Activated gamma-delta T cell treated with Interleukin-2 at 50 U/mL for 16 hours (primary cell): ENCODE measurements at places on chromosomes 13 and 19.

- DNase-seq, result no peak
Observed at GRCh38 chr19:50233308-50233910, 30.0 kb downstream of the MYH14 start.

DNA sequence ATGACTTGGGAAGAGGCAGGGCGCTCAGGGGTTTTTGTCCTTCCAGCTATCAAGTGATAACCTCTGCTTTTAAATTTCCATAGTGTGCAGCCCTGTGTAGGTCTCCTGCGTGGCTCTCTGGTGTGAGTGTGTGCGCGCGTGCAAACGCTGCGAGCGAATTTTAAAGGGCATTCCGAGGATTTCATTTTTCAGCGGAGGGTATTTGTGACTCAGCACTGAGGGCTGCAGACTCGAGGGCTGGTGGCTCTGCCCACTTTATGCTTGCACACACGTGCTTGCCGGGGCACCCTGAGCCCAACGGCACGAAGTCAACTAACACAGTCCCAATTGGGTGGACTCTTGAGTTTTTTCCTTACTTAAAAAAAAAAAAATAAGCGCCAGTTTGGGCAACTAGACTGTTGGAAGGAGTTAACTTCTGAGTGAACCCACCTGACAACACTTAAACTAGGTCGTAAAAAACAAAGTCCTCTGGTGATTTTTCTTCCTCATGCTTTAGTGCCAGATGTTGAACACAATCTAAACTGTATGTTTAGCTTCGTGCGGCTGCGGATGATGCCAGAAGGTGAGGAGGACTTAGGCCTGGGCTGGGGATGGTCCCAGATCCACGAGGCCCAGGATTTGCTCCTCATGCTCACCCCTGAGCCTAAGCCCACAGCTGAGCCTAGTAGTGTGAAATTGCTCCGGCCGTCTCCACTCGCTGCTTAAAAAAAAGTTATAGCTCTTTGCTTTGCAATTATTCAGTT, 2.1 kb downstream of the FGF9 start:
- DNase-seq, result no peak

- DNase-seq, result no peak
Observed at GRCh38 chr13:73939603-73940002, 194.6 kb downstream of the KLF12 start.

- DNase-seq, result peak; percentile 40
Observed at GRCh38 chr19:49690656-49691242, at the start of gene CPT1C. TSS of gene CPT1C (plus strand) at chr19:49691116. CDS start at chr19:49692253, 1,137 bp downstream.

- no peak for DNase-seq
Observed at GRCh38 chr13:93859716-93860115, 619.8 kb downstream of the DCT start.

- DNase-seq, result no peak
Observed at GRCh38 chr19:30430206-30430734, 58.1 kb downstream of the ZNF536 start.

- DNase-seq, result no peak
Observed at GRCh38 chr13:104296286-104296685, 1230.1 kb upstream of the SLC10A2 start.

GRCh38 chr19:50510121-50510670, 795 bp downstream of the JOSD2 start:
- no peak for DNase-seq

GRCh38 chr13:111166882-111167675, 52.0 kb downstream of the ARHGEF7 start:
- no peak for DNase-seq

- DNase-seq, result no peak
Observed at GRCh38 chr13:51906581-51906980, 44.8 kb downstream of the CCDC70 start.

- no peak for DNase-seq
Observed at GRCh38 chr19:35328851-35329285, at the start of gene CD22. TSS of gene CD22 (plus strand) at chr19:35329187. CDS start at chr19:35332041, 2,854 bp downstream.

DNA sequence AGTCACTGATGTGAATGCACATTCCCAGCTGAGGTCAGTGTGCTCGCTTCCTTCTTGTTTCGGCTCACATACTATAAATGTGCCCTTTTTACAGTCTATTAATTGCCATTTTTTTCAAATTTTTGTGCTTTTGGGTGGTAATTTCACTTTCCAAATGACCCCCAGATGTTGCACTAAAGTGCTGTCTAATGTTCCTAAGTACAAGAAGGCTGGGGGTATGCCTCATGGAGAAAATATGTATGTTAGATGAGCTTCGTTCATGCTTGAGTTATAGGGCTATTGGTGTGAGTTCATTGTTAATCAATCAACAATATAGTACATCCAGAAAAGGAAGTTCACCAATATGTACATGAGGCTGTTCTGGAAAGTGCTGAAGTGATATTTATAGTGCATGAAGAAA, 84.7 kb downstream of the KL start:
- DNase-seq, result no peak

GRCh38 chr13:44236370-44236769, 137.3 kb upstream of the SERP2 start:
- no peak for DNase-seq

DNA sequence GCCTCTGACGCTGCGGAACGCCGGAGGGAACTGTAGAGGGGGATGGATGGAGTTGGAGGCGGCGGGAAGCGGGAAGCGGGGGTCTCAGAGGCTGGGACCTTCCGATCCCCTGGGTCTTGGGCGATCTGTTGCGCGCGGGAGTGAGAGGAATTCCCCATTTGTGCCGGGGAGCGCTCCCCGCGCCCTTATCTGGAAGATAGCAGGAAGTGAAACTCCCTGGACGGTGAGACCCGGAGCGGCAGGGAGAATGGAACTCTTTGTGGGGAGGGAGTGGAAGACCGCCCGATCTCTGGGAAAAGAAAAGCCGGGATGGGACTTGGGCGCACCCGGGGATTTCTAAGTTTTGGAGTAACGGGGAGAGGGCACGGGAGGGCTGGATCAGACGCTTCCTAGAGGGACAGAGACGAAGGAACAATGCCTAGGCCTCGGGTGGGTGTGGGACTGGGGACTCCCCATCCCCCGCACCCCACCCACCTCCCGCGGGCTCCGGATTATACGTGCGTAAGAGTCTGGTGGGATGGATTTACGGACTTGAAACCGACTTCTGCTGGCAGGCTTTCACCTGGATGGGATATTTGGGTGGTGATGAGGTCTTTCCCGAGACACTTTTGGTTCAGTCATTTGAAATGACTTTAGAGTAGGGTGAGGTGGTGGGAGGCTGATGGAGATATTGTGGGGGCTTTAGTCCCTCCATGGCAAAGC, 495 bp downstream of the LSR start:
- DNase-seq, result peak; percentile 3

GRCh38 chr13:58865286-58865685, 1233.7 kb downstream of the PCDH17 start:
- no peak for DNase-seq

DNA sequence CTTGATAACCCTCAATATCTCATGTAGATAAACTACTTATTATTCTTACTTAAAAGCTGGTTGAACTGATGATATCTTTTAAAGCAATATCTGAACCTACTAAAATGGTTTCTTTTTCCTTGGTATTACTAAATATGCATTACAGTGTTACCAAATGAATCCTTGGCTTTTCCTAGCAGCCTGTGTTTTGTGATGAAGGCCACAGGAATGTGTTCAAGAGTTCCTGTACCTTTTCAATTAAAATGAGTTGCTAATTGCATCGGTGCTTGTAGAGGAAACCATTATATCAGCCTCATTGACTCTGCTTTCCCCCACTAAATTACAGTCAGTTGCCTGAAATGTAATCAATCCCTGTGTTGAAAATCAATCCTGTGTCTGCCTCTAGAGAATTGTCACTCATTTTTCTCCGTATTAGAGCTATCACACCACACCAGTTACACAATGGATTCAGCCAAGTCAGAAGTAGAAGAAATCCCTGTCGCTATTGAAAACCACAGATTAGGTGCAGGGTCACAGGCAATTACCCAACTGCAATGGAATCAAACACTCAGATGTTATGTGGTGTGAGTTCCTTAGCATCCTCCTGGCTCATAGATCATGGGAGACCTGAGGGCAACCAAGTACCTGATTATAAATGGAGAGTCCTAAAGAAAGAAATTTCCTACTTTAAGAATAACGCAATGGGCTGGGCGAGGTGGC, 13.3 kb downstream of the FAM216B start:
- no peak for DNase-seq

- no peak for DNase-seq
Observed at GRCh38 chr13:22099585-22099984, 428.7 kb downstream of the FGF9 start.

GRCh38 chr13:32048816-32049215, 17.2 kb downstream of the FRY start:
- no peak for DNase-seq

GRCh38 chr13:73059460-73060250, 850 bp downstream of the KLF5 start:
- peak; percentile 10 for DNase-seq

DNA sequence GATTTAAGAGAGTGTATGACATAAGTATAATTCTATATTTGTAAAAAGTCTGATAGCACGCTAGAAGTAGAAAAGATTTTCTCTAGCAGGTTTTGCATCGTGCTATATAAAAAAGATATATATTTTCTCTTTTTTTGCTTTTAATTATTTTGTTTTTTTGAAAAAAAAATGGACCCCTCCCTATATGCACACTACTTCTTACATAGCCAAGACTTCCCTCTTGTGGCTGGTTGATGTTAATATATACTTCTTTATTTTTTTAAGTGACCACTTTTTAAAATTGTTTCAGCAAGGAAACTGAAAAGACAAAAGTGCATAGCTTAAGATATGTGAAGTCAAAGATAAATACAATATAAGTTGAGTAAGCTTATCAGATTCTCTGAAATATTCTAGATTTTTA, 1202.8 kb downstream of the DIAPH3 start:
- DNase-seq, result no peak

- no peak for DNase-seq
Observed at GRCh38 chr19:29952646-29953045, 10.6 kb downstream of the URI1 start.

DNA sequence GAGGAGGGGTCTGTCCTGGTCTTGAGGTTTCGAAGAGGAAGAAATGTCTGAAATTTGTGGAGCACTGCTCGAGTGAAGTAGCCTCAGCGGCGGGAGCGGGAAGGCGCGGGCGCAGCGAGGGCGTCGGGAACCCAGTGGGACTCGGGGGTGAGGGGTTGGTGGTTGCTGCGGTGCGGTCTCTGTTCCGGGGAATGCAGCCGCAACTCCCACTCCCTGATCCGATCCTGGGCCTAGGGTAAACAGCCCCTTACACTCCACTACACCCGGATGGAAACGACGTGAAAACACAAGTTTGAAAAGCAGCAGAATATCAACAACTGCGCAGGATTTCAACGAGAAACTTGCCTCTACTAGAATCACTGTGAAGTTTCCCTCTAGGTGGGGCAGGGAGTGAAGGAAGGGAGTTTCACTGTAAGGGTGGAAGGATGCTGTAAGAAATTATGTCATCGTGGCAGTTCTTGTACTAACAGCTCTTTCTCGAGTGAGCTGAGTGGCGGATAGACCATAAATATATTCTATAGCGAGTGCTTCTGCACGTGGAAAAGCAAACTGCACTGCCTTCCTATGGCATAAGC, 2.0 kb upstream of the KLF12 start:
- DNase-seq, result peak; percentile 21

GRCh38 chr13:41107584-41108014, 25.0 kb downstream of the KBTBD6 start:
- DNase-seq, result no peak

DNA sequence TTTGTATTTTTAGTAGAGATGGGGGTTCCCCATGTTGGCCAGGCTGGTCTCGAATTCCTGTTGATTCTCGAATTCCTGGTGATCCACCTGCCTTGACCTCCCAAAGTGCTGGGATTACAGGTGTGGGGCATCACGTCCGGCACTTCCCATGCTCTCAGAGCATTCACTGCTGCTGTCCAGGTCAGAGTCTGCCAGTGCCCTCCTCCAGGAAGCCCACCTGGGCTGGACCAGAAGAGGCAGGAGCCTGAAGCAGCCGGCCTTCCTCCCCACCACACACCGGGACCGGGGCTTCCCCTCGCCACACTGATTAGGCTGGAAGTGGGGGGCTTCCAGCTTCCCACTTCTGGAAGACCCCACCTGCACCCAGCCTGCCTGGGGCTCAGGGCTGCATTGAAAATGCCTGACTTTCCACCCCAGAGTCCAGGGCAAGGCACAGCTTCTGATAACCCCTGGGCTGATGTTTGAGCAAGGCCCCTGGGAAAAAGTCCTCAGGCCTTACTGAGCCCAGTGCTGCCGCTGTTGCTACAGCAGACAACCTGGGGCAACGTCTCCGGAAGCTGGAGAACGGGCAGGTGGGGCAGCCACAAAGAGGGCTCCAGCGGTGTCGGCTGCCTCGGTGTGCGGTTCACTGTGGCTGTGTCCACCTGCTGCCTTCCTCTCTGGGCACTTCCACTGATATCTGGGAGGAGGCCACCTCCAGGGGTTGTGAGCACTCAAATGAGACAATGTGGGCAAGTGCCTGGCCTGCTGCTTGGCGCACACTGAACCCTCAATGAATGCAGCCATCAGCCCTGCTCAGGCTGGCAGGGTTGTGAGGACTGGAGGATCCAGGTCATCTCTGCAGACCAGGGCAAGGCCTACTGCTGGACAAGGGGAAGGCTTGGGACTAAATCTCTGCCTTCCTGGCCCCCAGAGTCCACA, 22.6 kb downstream of the CEBPA start:
- no peak for DNase-seq

GRCh38 chr13:100495455-100495854, 93.1 kb downstream of the GGACT start:
- DNase-seq, result no peak

DNA sequence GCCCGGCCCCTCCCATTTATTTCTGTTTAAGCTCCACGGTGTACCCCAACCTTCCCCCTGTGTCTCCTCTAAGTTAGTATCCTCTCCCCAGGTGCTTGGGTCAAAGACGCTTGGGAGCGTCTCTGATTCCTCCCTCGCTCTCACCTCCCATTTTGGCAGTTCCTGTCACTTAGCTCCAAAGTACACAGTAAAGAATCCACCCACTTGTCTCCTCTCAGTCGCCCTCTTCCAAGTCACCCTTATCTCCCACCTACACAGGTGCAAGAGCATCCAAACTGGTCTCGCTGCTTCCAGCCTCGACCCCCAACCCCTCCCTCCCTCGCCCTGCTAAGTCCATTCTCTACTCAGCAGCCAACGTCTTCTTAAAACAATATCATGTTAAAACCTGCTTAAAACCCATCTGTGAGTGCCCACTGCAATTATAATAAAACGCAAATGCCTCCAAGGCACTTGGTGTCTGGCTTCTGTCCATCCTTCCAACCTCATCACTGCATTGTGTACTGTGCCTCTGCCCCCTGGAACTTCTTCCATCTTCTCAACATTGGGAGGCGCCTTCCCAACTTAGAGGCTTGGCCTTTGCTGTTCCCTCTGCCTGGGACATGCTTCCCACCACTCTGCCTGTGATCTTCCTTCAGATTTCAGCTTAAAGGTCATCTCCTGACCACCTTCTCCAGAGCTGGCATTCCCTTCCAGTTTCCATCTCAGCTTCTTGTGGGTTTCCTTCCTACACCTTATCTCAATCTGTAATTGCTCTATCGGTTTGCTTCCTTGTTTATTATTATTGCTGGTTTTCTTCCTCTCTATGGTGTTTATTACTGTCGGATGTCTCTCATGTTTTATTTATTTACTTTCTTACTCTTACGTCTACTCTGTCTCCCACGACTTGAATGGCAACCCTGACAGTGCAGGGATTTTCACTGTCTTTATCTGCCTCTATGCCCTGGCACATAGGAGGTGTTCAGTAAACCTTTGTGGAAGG, 9.5 kb upstream of the KLK14 start:
- DNase-seq, result no peak

- no peak for DNase-seq
Observed at GRCh38 chr13:35279500-35279899, 197.0 kb downstream of the MAB21L1 start.

GRCh38 chr13:57899096-57899495, 267.6 kb downstream of the PCDH17 start:
- DNase-seq, result no peak
